ENCODE measurements at places on chromosomes 2 and 18. TPM values are rescaled to one million over a fixed set of nuclear protein-coding genes. Genes with fewer than 3 reads are reported as not detected.

Gene CFAP65
- total RNA-seq, result not detected

Gene CNGA3
- not detected for total RNA-seq

Gene NYAP2
- not detected for total RNA-seq

Gene TTR
- not detected for total RNA-seq

Gene TMEM247
- total RNA-seq, result 0.32 TPM

Gene CENPA
- 7.4 TPM for total RNA-seq

Gene PRKCE
- 19.0 TPM for total RNA-seq

Gene CSRNP3
- total RNA-seq, result 2.9 TPM

Gene TXNL4A
- 46.6 TPM for total RNA-seq

Gene FASTKD2
- 34.1 TPM for total RNA-seq

Gene GAL3ST2
- total RNA-seq, result 0.43 TPM

Gene KHK
- total RNA-seq, result 1.3 TPM

Gene DSG4
- not detected for total RNA-seq

Gene LOXL3
- total RNA-seq, result 9.9 TPM

Gene UNC80
- total RNA-seq, result not detected

Gene PRR30
- not detected for total RNA-seq

Gene SCYGR4
- total RNA-seq, result not detected

Gene CCDC74B
- total RNA-seq, result 4.3 TPM

Gene NOSTRIN
- 0.43 TPM for total RNA-seq

Gene PLGLB1
- 0.32 TPM for total RNA-seq

Gene SERPINB3
- not detected for total RNA-seq

Gene MEIS1
- total RNA-seq, result 107 TPM

Gene PARD3B
- total RNA-seq, result 53.1 TPM

Gene LBX2
- 2.9 TPM for total RNA-seq

Gene G6PC2
- not detected for total RNA-seq

Gene UPP2
- not detected for total RNA-seq

Gene CYP27A1
- 16.1 TPM for total RNA-seq

Gene CTNNA2
- not detected for total RNA-seq

Gene CHRNG
- not detected for total RNA-seq

Gene DPP4
- 130 TPM for total RNA-seq

Gene ASTL
- not detected for total RNA-seq

Gene PLA2R1
- 13.0 TPM for total RNA-seq

All from fibroblast of villous mesenchyme (primary cell).